ENCODE measurements at places on chromosomes 6 and 20.
A peak's percentile ranks its signal among the peaks of the same experiment; 100 is the strongest.

DNA sequence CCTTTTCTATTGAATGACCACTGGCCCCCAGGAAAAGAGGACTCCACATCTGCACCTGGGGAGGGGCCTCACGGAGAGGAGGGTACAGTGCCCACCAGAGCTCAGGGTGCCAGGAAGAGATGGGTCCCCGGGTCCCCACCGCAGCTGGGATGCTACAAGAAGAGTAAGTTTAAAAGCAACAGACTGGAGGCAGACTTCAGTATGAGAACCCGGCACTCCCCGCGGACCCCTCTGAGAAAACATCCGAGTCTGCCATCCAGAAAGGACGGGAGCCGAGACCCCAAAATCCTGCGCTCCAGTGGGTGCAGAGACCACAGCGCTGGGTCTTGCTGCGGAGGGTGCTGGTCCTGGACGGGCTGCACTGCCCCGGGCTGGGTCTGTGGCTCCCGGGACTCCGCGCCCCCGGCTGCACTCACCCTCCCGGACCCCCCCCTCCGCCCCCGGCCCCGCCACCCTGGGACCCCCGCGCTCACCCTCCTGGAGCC lies 350 bp downstream of the HELZ2 start:
- no peak for DNase-seq

- peak; percentile 77 for DNase-seq
Measured at GRCh38 chr6:113447088-113447831, 409.9 kb upstream of the MARCKS start.

GRCh38 chr20:23180451-23180921 lies 94.4 kb upstream of the CD93 start:
- no peak for DNase-seq

DNA sequence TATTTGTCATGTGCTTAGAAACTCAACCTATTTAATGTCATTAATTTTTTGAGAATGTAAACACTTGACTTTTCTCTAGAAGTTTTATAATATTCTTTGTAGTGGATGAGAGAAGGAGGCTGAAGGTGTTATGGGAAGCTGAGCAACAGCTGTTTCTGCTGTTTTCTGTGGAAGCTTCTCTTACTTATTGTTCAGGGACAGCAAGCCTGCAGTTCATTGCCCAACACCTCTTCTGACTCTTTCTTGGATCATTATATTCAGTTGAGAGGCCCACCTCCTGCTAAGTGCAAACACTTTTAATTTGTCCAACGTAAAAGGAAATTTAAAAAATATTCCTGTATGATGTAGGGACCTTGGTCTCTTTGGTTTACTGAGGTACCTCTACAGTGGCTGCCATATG lies 12.0 kb upstream of the ADGRF4 start:
- DNase-seq: no peak

DNA sequence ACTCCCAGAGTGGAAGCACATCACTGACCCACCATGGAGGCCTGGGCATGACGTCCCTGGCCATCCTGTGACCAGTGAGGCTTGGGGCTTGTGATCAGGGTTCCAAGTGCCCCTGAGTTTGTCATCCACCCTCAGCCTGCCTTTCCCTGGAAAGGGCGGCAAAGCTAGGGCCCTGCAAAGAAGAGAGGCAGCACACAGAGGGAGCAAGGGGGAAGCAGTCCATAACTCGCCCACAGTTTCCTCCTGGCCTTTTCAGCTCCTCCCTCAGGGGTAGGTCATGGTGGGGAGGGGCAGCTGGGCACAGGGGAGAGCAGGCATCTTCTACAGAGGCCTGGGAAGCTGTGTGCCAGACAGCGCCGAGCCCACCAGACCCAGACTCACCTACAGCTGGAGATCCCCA lies at the start of gene NCR2:
Gene NCR2, plus strand, starts transcription at position 313 of the 400 bp plus-strand sequence. CDS start 269 bp downstream, outside the sequence.
- no peak for DNase-seq

GRCh38 chr6:44151348-44152108 lies 7.1 kb upstream of the CAPN11 start:
- no peak for DNase-seq

DNA sequence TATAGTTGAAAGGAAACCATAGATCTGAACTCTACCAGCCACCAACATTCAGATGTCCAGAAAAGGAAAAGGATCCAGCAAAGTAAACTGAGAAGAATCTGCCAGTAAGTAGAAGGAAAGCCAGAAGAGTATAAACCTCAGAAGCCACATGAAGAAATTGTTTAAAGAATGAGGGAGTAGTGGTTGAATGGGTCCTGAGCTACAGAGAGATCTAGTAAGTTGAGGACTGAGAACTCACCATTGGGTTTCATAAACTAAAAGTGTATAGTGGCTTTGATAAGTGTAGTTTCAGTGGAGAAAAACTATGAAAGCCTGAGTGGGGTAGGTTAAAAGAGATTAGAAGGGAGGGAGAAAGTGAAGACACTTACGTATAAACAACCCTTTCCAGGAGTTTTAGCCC lies 32.0 kb upstream of the SUMO4 start:
- no peak for DNase-seq

DNA sequence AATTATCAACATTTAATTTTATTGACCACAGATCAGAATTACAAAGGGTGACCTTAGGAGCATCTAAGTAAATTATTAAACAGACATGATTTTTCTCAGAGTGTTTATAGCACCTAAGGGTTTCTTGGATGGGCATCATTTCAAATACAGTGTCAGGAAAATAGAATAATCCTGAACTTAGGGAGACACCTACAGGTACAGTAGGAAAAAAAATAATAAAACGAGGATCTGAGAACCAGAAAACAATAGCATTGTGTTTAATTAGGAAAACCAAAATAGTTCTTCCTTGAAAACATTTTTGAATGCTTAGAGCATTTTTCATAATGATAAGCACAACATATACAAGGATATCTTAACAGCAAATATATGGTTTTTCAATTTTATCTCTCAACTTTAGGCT lies 39.2 kb downstream of the MMUT start:
- no peak for DNase-seq

GRCh38 chr6:78614961-78615360 lies 252.4 kb upstream of the IRAK1BP1 start:
- DNase-seq: no peak

- DNase-seq: no peak
Measured at GRCh38 chr6:115190534-115190933, 847.7 kb upstream of the HS3ST5 start.

- DNase-seq: no peak
Measured at GRCh38 chr20:17939622-17940223, 28.9 kb downstream of the SNX5 start.

DNA sequence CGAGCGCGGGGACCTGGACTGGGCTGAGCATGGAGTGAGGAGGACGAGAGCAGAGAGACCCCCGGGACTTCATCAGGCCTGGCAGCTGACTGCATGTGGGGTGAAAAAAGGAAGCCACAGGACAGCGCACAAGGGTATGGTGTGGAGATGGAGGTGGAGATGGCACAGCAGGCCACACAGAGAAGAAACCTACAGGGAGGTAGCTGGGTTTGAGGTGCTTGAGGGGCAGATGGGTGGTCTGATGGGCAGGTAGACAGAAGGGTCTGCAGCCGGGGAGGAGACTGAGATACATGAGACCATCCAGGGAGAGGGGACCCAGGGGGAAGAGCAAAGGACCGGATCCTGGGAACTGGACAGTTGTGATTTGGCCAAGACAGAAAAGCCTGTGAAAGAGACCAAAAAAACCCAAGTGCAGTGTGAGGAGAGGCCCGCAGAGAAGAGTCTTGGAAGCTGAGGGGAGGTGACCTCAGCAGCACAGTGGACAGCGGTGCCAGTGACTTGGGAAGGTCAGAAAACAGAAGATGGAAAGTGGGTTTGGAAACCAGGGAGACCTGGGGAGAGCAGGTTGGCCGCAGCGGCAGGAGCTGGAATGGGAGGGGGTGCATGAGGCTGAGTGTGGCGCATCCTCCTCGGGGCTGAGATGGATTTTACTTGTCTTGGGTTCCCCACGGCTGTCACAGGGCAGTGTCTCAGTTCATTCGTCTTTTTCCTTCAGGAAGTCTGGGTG lies 5.5 kb downstream of the HLA-DPB1 start:
- DNase-seq: no peak

DNA sequence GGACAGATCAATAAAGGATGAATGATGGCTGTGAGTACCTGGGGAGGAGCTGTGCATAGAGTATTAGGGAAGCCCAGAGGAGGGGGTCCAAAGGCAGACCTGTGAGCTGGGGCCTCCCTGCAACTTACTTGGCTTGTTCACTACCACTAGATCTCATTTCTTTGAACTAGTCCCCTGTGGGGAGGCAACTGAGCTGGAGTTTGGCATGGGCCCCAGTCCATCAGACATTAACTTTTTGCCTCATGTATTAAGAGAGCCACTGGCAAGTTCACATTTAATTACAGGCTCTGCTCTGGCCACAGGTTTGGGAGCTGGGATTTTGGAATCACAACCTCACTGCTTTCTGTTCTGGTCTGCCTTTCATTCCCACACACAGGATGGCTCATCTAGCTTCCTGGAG lies 254.1 kb downstream of the PRL start:
- DNase-seq: no peak

- peak; percentile 74 for DNase-seq
Measured at GRCh38 chr20:13492001-13492481, 146.7 kb downstream of the TASP1 start.

DNA sequence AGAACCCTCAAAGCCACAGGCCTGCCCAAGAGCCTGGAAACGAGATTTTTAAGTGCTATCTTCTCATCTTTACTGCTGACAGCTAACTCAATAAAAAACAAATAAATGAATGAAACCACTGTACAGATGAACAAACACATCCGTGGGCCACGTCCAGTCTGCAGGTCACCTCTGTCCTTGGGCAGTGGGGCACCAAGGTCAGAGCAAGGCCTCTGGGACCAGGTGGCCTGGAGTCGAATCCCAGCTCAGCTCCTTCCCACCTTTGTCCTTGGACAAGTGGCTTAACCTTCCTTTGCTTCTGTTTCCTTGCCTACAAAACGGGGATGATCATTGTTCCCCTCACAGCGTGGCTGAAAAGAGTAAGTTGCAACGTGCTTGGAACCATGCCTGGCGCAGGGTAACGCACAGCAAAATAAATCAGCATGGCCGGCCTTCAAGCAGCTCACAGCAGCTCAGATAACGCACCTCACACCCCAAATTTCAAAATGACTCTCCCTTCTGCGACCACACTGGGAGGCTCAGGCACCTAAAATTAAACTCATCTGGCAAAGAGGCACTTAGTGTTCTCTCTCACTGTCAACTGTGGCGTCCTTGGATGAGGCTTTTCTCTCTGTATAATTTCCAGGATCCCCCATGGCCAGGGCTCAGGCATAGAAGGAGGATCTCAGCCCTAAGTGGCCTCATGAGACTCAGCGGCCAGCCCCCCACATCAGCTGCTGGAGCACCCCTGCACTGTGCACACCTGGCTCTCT lies 35.7 kb downstream of the RRBP1 start:
- no peak for DNase-seq

DNA sequence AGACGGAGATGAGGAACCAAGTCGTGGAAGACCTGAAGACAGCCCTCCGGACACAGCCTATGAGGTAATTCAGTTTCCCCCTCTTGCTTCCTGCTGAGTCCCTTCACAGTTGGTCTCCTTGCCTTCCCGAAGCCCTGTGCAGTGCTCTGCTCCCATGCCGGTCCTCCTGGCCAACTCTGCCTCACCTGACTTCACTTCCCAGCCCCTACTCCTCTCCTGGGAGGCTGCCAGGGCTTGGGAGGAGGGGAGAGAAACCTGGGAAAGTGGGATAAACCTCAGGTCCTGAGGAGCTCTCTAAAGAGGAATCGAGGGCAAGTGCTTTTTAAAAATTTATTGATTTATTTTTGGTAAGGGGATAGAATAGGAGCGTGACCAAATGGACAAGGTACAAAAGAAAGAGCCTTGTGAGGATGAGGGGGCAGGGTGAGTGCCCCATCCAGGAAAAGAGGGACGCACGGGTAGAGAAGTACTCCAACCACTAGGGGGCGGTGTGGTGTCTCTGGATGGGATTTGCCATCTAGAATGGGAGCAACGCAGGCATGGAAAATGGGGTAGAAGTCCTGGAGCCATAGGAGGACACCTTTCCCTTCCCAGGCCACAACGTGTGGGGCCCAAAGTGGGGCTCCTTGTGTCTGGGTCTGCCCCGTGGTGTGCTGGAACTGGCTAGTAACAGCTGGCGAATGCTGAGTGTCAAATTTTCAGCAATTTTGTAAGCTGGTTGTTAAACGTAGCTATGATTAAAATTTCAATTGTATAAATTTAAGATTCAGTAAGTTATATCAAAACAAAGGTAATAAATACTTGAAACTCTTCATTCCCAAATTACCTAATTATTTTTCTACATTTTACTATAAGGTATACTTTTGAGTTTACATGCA lies 69.0 kb downstream of the MOCS1 start:
- no peak for DNase-seq

DNA sequence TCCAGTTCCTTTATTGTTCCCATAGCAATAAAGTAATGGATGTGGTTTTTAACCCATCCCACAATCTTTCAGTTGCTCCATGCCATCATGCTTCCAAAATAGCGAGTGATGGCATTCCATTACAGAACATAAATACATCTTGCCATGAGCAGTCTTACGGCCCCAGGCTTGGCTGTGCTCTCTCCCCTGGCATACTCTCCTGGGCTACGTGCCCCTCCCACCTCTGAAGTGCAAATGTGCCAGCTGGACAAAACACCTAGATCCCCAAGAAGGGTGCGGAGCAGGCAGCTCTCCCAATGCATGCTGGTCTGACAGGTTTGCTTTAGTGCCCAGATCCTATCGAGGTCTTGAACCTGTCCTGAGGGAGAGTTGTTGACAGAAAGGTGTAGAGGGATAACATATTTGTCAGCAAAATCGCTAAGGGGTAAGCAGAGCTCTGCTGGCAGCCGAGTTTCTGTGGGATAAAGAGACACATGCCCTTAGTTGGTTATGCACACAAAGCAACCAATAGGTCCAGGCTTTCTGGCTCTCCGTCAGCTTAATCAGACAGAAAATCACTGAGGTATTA lies 43.9 kb upstream of the PAX1 start:
- no peak for DNase-seq

DNA sequence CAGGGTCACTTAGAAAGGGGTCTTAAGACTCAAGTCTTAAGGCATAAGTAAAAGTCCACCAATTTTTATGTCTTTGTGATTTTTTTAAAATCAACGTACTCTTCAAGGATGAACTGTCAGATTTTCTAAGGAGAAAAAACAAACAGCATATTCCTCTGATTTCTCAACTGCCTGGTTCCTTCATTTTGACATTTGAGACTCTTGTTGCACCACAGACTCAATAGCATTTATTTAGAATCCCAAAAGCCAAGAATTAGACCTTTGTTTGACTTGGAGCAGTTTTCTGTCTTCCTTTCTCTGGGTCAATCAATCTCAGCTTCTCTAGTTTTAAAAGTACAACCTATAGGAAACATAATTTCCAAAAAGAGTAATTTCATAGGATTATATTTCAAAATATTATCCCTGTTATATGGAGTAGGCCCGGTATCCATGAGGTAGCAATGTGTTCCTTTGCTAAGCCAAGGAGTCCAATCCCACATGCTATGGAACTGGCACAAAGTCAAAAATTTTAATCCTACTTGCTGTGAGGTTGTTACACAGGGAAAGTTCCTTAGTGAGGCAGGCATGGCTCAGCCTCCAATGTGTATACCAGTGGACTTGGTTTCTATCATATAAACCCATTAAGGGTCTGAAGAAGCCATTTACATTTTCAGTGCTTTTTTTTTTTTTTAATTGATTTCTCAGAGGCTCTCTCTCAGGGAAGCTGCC lies 405.7 kb downstream of the KIF16B start:
- DNase-seq: no peak
